Activated T-helper 1 cell treated with anti-CD3 and anti-CD28 coated beads, Interleukin-12 subunit alpha, Interleukin-12 subunit beta, Interleukin-2, Interleukin-4 antibody, amounts not matched to agents 30 ng/mL and 10 ng/mL and 1 ng/mL, durations not matched to agents 14 hours and 24 hours and 36 hours (primary cell): ENCODE measurements at places on chromosomes 4 and X.
A peak's percentile ranks its signal among the peaks of the same experiment; 100 is the strongest.

- no peak for DNase-seq
Measured at GRCh38 chr4:109752525-109752924, 22.7 kb upstream of the PLA2G12A start.

DNA sequence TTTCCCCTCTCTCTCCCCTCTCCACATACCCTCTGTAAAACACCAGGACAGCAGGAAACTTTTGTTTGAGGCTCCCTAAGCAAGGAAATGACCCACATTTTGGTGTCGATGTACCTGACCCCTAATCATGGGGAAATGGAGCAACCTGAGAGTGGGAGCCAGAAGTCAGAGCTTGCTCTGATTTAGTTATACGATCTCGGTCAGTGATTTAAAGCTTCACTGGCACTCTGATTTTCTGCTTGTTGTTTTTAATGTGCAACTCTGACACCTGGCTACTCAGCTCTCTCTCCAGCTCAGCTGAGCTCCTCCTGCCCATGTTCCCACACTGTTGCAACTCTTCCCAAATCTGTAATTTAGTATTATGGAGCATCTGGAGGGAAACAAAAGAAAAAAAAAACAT lies 408.6 kb downstream of the ADAM29 start:
- no peak for DNase-seq

DNA sequence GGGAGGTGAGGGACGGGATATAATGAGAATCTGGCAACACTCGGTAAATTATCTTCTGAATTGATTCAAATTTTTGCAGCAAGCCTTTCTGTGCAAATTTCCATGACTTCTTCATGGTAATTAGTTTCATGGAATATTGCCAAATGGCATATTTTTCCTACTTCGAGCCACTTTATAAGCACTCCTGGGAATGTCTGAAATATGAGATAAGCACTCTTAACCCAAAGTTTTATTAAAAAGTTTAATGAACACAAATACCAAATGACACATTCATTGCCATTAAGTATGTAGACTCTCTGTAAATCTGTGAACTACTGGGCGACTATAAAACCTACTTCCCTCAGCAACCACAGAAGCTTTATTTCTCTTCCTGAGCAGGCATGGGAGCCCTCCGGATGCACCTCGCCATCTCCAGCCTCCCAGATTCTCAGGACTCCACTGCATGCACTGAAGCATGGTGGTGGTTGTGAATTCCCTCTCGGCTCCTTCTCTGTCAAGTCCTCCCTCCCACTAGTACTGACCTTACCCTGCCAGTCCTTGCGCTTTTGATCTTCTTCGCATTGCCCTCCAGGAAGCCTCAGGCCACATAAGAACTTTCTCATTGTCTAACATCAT lies 154.4 kb upstream of the RPL34 start:
- no peak for DNase-seq

- DNase-seq, result no peak
Measured at GRCh38 chrX:115233497-115234455, at the start of gene LRCH2. Gene LRCH2, minus strand, starts transcription at chrX:115234096. Its CDS starts 55 bp downstream, at chrX:115234041.

GRCh38 chr4:158869001-158869400 lies 100.2 kb downstream of the FNIP2 start:
- DNase-seq, result no peak

DNA sequence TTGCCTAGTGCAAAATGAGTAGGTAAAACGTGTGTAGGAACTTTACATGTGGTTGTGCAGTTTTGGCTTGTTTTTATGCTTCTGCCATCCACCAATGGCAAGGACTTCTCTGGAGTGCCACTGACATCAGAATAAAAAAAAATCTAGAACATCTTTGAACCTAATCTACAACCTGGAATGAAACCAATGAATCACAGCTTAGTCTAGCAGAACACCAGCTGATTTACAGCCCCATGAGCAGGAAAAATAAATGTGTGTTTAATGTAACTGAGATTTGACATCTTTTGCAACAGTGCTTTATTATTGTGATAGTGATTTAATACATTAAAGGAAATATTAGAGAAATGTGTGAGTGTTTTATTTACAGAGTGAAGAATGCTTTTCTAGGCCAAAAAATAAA lies 995.1 kb downstream of the PCDH7 start:
- DNase-seq, result no peak

GRCh38 chrX:137424679-137425078 lies 141.2 kb upstream of the ZIC3 start:
- DNase-seq, result no peak

DNA sequence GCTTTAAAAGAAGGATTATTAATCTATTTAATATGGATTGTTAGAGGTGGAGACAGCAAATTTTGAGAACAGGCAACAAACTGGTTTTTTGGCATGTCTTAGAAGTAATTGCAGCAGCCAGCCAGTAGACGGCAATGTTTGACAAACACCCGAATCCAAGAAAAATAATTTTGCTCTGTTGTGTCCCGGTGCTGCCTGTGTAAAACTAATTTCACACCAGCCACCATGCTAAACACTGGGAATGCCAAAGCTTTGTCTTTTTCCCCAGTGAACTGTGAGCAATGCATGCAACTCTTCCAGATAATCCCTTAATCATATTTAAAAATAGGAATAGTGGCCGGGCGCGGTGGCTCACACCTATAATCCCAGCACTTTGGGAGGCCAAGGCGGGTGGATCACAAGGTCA lies 25.9 kb downstream of the SMIM31 start:
- no peak for DNase-seq

DNA sequence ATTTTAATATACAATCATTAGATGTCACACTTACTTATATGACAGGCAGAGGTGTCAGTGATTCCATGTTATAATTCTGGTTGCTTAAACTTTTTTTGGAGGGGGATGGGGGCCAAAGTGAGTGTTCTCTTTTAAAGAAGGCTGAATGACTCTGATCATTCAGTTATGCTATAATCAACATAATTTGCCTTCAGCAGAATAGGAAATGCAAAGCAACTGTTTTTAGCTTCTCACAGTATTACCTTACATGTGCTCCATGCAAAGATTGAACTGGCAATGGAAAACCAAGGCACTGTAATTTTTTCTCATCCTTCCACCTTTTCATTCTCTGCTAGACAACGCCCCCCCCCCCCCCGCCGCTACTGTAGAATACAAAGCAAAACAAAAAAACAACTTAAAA lies 13.4 kb downstream of the ADH1C start:
- DNase-seq, result no peak

DNA sequence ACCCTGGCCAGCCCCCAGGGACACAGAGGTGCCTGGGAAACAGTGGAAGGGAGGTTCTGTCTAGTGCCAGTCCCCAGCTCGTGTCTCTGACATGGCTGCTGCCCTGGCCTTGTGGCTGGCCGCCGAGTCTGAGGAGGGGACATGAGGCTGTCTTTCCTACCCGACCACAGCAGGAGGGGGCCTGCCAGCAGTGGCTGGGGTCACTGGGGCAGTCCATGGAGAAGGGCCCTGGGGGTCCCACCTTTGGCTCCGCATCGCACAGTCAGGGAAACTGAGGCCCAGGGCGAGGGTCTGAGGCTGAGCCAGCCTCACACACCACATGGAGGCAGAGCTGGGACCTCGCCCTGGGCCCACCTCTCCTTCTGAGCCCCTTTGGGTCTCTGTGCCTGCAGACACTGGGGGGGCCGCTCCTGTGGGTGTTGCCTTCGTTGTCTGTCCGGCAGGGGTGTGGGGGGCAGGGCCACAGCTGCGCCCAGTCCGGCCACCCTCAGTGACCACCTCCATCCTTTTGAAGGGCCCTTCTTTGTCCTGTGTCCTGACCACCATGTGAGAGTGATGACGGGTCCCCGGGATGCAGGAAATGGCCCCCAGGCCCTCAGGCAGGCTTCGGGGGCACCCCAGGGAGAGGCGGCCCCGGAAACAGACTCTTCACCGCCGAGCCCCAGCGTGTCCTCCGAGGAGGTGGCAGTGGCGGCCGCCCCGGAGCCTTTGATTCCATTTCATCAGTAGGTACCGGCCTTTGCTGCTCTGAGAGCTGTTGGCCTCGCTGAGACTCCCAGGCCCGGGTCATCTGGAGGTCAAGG lies 17.6 kb downstream of the SH3TC1 start:
- no peak for DNase-seq

- no peak for DNase-seq
Measured at GRCh38 chrX:20118065-20118824, 1.5 kb upstream of the MAP7D2 start.

DNA sequence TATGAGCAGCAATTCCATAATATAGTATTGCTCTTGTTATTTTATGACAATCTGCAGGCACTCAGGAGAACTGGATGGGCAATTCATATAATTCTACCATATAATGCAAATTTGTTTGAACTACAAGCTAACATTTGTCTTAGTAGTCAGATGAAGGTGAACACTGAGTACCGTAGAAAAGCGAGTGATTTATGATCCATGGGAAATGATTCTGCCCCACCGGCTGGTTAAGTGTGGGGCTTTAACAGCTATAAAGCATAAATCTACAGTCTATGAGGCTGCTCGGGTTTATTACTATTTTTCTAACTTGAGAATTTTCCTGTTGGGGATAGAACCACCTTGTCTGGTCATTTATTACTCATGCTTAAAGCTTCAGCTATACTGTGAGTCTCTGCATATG lies 275.5 kb downstream of the PCDH10 start:
- no peak for DNase-seq

- DNase-seq, result no peak
Measured at GRCh38 chrX:2924151-2924550, 5.0 kb downstream of the ARSD start.

DNA sequence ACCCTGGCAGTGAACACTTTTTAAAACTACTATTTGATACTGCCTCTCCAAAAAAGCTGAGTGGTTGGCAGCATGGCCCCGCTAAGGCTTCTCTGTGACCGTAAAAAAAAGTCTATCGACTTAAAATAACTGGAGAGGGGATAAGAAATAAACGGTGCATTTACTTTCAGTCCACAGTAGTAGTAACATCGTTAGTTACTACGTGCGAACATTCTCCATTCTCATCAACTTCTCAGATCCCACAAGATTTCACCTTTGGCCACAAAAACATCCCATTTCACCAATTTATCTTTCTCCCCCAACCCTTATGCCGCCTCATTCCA lies 524 bp upstream of the EXOSC9 start:
- DNase-seq, result no peak

- DNase-seq, result no peak
Measured at GRCh38 chrX:19879735-19880378, 7.5 kb downstream of the SH3KBP1 start.

GRCh38 chrX:35561985-35562384 lies 236.2 kb upstream of the MAGEB16 start:
- DNase-seq, result no peak

DNA sequence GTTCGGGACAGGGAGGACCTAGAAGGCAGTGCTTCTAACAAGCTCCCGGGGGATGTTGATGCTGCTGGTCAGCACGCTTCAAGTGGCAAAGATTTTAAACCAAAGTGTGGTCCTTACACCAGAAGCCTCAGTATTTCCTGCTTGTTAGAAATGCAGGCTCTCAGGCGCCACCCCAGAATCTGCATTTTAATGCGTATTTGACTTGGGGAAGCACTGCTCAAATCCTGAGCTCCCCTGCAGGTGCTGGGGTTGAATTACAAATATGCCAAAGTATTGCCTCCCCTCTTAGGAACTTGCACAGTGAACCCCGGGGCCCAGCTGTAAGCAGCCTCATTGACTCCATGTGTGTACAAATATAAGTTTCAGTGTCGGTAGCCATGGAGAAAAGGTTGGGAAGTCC lies 70.8 kb upstream of the RAI2 start:
- DNase-seq, result no peak

DNA sequence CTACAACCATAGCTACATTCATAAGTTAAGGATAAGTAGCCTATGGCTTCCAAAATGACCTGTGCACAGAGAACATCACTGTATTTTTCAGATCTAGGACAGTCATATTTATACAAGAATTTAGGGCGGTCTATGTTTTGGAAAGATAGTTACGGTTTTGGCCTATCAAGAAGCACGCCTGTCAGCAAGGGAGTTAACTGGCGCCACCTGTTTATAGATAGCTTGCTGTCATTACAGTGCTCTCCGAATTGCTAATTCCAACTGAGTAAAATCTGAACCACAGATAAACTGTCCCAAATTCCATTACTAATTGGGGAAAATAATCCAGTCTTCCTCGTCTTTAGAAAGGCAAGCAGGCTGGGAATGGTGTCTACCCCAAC lies 646 bp downstream of the ABCB7 start:
- DNase-seq, result no peak

GRCh38 chrX:33726281-33727160 lies 405.6 kb downstream of the FAM47A start:
- no peak for DNase-seq

- DNase-seq, result no peak
Measured at GRCh38 chrX:46587158-46587557, 13.6 kb downstream of the CHST7 start.

- no peak for DNase-seq
Measured at GRCh38 chr4:76772498-76773106, 125.3 kb downstream of the SOWAHB start.

- DNase-seq, result no peak
Measured at GRCh38 chr4:127759893-127760292, 22.2 kb upstream of the HSPA4L start.

GRCh38 chrX:45697591-45697990 lies 496.9 kb upstream of the DIPK2B start:
- DNase-seq, result no peak

- no peak for DNase-seq
Measured at GRCh38 chrX:40938423-40938822, 146.8 kb upstream of the USP9X start.

DNA sequence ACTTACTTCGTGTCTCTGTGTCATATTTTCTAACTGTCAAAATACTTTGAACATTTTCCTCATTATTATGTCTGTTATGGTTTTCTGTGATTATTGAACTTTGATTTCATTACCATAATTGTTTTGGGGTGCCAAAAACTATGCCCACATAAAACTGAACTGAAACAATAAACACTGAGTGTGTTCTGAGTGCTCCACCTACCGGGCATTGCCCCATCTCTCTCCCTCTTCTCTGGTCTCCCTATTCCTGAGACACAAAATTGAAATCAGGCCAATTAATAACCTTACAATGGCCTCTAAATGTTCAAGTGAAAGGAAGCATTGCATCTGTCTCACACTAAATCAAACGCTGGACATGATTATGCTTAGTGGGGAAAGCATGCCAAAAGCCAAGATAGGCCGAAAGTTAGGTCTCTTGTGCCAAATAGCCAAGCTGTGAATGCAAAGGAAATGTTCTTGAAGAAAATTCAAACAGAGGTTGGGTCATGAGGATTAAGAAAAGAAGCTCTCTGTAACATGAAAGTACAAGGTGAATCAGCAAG lies 972.3 kb downstream of the PCDH7 start:
- DNase-seq, result no peak

- no peak for DNase-seq
Measured at GRCh38 chr4:153204247-153204671, at the start of gene TRIM2. Gene TRIM2, plus strand, starts transcription at chr4:153204443. Its CDS starts 88 bp downstream, at chr4:153204531.

- no peak for DNase-seq
Measured at GRCh38 chrX:108257556-108257955, 166.0 kb downstream of the ATG4A start.

GRCh38 chr4:83083925-83084475 lies 30.5 kb downstream of the PLAC8 start:
- DNase-seq, result peak; percentile 50

GRCh38 chrX:52078131-52078530 lies 9.1 kb upstream of the MAGED4B start:
- no peak for DNase-seq

GRCh38 chrX:8748855-8749254 lies 16.9 kb upstream of the ANOS1 start:
- no peak for DNase-seq

GRCh38 chr4:156884183-156884582 lies 87.4 kb downstream of the PDGFC start:
- no peak for DNase-seq
